ENCODE measurements at places on chromosomes 13 and 19.

GRCh38 chr19:12766051-12766521 lies 9.3 kb downstream of the HOOK2 start:
- peak; percentile 73 for DNase-seq

GRCh38 chr13:40236566-40237168 lies 429.8 kb downstream of the FOXO1 start:
- DNase-seq, result no peak

DNA sequence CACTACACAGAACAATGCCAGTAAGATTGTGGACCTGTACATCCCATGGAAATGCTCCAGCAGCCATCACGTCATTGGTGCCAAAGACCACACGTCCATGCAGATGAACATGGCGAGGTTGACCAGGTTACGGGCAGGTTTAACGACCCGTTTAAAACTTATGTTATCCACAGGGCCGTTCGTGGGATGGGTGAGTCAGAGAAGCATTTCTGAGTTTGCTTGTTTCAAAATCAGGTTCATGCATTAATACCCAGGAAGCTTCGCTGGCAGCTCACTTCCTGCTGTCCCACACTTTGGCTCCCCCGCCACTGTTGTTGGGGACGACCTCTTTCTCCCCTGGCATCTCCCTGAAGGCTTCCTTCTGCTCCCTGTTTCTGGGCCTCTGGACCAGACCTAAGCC lies 194.1 kb downstream of the USP12 start:
- DNase-seq, result no peak

DNA sequence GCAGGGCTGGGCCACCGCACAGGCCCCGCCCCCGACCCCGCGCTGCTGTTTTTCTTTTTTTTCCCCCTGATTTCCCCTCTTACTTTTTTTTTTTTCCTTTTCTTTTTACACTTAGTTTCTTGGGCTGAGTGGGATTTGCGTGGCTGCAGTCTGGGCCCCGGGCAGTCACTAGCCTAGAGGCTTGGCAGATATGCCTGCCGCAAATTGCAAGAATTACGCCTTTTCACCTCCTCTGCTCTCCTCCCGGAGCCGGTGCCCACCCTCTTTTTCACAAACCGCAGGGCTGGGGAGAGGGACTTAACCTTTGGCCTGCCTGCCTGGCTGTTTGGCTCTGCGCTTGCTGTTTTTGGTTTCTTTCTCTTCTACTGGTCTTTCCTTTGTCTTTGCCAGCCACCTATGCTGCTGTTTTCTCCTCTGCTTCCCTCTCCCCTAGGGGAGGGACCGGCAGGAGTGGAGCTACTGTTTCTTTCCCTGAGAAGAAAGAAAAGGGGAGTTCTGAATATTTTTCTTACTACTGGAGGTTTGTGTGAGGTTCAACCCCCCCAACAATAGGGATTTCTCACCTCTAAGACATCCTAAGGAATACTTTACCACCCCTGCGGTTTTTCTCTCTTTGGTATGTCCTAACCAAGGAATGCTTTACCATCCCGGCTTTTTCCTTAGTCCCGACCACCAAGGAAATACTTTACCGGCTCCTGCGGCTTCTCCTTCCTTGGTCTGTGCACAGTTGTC lies 11.0 kb downstream of the ZNF552 start:
- DNase-seq, result peak; percentile 57

DNA sequence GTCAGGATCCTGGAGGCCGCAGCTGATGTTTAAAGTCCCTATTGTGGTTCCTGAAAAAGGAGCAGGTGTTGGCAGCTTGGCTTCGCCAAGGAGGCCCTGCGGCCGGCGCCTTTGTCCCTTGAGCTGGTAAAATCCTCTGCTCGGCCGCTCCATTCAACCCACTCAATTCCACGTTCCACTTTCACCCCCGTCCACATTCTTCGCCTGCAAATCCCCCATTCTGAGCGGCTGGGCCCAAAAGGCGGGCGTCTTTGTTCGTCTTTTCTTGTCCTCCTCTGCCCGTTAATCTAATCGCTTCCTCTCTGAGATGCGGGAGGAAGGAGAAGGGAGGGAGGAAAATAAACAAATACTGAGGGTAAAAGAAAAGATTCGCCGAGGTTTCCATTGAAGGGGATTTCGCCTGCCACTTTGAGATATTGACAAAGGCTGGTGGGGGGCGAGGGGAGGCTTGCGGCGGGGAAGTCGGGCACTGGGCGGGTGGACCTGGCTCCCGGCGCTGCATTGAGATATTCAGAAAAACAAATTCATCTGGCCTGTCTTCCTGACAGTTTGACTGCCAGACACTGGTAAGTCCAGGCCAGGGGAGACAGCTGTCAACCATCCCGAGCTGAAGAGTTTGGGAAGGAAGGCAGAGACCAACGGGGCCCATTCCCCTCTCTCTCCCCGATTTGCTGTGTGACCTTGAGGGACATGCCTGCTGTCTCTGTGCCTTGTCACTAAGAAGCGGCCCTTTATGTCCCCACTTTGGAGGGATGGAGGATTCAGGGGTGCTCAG lies 37.6 kb downstream of the ZNRF4 start:
- no peak for DNase-seq

DNA sequence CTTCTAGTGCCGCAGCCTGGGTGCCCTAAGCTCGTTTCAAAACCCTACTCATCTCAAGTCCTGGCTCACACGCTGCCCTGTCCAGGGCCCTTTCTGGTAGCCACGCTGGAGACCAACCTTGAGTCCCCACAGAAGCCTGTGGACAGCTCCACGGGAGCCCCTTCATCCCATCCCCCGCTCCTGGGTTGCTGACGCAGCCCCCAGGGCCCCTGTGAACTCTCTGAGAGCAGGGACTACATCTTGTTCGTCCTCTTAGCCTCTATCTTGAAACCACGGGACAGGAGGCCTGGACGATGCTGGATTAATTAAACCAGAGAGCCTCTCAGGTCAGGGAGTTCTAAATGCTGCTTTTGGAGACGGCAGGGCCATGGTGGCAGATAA lies 7.4 kb downstream of the MLLT1 start:
- no peak for DNase-seq

GRCh38 chr19:31383553-31383952 lies 34.3 kb upstream of the TSHZ3 start:
- DNase-seq, result peak; percentile 28

DNA sequence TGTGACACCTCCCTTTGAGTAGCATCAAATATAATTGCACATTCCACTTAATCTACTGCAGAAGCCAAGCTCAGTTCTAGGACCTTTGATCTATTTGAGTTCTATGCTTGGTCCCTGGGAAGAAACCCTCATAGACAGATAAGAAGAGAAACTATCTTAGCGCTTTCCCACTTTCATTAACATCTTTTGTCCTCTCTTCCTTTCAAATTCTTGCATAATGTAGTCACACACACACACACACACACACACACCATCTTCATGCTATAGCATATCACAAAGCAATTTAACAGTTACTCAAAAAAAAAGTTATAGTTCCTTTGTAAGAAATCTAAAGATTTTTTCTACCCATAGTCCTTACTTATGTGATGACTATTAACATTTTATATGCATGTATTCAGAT lies 735.9 kb upstream of the PCDH9 start:
- no peak for DNase-seq

DNA sequence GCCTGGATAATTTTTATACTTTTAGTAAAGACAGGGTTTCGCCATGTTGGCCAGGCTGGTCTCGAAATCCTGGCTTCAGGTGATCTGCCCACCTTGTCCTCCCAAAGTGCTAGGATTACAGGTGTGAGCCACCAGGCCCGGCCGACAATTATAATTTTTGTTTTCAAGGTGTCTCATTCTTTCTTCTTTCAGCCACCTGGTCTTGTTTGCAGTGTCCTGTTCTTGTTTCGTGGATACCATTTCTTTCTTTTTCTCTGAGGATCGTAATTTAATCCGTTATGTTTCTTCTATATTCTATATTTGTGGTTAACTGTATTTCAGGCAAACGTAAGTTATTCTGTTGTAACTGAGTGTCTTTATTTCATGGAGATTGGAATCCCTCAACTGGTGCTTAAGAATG lies 15.7 kb downstream of the TIMM13 start:
- no peak for DNase-seq

- peak; percentile 65 for DNase-seq
These were observed 298.8 kb downstream of the SHISA2 start for GRCh38 chr13:25752957-25753551.

GRCh38 chr13:46387064-46387851 lies at the start of gene RUBCNL:
Gene RUBCNL (minus strand): TSS chr13:46387252. CDS start chr13:46372475, 14,777 bp downstream.
- no peak for DNase-seq

- DNase-seq, result no peak
These were observed 36.4 kb downstream of the SLC10A2 start for GRCh38 chr13:103029798-103030197.

GRCh38 chr13:27113436-27113835 lies 58.2 kb downstream of the USP12 start:
- no peak for DNase-seq

GRCh38 chr19:18995804-18996241 lies 37.5 kb downstream of the SUGP2 start:
- DNase-seq, result peak; percentile 54

DNA sequence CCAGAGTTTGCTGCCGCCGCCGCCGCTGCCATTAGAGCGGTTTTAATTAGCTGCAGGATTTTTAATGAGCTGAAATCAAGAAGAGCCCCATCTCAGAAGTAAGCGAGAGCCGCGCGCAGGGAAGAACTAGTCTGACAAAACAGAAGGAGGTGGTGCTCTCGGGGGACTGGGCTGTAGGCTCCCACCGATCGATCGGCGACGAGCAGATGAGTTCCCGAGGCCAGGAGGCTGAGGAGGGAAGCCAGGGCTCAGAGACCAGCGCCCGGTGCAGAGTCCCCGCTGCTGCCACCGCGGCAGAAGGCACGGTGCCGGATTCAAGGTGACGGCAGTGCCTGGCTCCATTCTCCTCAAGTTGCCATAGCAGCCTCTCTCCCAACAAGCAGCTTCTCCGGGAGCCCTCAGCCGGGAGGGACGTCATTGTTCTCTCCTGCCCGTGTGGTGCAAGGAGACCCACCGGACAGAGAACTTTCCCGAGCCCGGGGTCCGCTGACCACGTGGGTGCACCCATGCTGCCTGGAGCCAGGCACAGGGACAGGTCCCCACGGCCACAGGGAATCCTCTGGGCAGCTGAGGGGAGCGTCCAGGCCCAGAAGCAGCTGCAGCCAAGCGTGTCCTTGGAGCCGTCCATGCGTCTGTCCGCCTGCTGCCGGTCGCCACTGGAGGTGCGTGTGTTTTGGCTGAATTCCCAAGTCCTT lies 62.9 kb downstream of the CHST8 start:
- no peak for DNase-seq

GRCh38 chr13:90382425-90382824 lies 965.1 kb upstream of the MIR17HG start:
- DNase-seq, result no peak

GRCh38 chr13:19345158-19345557 lies 163.5 kb upstream of the TUBA3C start:
- no peak for DNase-seq

- no peak for DNase-seq
These were observed 126.6 kb downstream of the KDM4B start for GRCh38 chr19:5095568-5095850.

DNA sequence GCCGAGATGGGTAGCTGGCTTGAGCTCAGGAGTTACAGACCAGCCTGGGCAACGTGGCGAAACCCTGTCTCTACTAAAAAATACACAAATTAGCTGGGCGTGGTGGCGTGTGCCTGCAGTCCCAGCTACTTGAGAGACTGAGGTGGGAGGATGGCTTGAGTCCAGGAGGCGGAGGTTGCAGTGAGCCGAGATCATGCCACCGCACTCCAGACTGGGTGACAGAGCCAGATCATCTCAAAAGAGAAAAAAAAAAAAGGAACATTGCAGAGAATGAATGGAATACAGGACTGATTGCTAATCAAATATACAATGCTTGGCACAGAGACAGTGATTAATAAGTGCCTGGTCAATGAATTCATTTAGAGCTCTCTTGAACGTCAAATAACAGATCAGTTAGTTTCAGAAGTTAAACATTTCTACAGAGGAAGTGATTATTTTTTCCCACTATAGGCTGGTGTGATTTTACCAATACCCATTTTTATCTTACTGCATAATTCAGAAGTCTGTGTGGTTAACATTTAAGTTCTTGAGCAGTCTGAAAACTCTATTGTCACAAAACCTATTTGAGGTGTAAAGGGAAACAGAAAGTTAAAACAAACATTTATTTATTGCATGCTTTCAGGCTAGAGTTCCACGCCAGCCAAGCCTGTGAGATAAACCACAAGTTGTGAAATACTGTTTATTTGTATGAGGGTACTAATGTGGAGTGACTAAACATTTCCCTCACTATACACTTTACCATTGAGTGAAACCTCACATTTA lies 7.7 kb upstream of the TBC1D4 start:
- no peak for DNase-seq

DNA sequence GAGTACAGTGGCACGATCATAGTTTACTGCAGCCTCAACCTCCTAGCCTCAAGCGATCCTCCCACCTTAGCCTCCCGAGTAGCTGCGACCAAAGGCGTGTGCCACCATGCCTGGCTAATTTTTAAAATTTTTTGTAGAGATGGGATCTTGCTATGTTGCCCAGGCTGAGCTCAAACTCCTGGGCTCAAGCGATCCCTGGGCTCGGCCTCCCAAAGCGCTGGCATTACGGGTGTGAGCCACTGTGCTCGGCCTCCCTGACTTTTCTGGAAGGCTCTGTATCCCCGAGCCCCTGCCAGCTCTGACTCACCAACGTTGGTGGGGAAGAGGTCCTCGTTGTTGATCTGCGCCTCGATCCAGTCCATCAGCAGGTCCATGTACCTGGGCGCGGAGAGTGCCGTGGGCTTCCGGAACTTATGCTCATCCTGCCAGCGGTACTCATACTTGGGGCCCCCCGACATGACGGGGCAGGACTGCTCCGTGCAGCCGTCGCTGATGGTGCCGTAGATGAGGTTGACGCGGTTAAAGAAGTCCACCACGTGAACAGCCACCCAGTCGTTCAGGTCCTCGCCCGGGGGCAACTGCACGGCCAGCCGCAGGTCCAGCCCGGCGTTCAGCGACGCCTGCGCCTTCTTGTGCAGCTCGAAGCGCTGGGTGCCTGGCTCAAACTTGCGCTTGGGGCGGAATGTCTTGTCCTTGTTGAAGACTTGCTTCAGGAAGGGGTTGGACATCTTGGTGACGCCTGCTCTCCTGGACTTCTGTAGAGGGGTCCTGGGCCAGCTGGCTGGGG lies 18.1 kb downstream of the MOB3A start:
- no peak for DNase-seq

GRCh38 chr19:6677883-6678689 lies 8.1 kb upstream of the TNFSF14 start:
- no peak for DNase-seq

Data from urothelium cell line (cell line).